ENCODE measurements at places on chromosomes 3 and 15.
A peak's percentile ranks its signal among the peaks of the same experiment; 100 is the strongest.

DNA sequence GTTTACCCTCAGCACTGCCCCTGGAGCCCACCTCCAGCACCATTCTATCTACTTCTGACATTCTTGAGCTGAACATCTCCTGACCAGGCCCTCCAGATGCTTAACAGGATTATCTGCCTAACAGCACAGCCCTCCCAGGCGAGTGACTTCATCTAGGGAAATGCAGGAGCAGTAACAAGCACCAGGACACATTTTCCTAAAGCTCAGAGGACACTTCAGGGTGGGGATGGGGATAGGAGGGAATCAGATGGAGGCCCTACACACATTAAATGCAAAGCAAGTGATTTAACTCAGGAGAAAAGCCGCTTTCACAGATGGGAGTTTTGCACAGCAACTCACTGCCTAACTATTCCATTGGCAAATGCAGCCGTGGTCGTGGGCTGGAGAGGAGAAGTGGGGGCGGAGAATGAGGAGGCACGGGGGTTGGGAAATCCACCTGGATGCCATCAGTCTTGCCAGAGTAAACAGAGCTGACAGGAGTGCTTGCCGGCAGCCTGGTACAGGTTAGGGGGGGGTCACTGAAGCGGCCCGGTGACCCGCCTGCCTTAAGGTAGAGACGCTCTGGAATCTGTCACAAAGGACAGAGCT, 21.3 kb upstream of the BNC1 start:
- DNase-seq, result no peak

- no peak for DNase-seq
These were observed 15.5 kb downstream of the GRM2 start for GRCh38 chr3:51722362-51722761.

DNA sequence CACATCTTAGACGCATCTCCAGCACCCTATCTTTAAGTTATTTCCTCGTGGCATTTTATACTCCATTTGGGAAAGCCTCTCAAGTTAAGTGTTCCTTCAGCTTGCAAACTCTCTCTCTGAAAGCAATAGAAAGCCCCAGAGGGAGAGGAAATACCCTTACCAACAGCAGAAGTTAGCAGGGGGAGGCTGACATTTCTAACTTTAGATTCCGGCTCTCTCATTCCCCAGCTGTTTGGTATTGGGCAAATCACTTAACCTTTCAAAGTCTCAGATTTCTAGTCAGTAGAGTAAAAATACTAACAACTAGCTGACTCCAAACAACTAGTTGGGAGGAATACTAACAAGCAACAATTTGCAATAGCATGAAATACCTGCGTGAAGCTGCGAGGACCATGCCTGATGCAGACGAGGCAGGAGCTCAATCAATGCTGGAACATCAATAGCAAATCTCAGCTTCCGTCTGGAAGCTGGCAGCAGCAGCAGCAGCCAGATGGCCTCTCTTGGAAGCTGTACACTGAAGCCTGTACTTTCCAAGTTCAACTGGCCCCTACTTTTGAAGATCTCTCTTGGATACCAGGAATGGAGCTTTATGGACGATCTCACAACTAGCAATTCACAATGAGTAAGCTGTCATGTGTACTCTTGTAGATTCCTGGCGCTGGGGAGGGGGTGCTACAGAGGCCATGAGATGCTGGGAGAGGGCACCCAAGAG, 47.8 kb downstream of the THBS1 start:
- DNase-seq, result no peak

DNA sequence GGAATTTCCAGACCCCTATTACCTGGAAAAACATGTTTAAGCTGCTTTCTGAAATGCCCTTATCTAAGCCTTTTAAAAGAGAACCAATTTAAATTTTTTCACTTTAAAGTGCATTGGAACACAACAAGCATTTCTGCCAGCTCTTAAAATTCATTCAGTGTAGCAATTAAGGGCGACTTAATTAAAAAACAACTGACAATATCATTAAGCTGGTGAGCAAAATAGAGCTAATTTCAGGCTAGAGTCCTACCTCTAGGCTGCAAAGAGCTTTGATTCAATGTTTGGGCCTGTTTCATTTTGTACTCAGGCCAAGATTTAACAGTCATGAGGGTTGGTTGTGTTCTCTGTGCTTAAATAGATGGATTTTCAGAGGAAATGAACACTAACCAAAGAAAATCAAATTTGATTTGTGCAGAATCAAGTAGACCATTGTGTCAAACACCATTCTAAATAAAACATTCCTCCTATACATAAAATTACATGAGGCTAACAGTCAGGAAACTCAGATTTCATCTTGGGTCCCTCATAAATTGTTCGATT, 114.6 kb downstream of the TMEM108 start:
- DNase-seq, result no peak

GRCh38 chr3:152547153-152547552, 278.4 kb downstream of the MBNL1 start:
- DNase-seq, result no peak

DNA sequence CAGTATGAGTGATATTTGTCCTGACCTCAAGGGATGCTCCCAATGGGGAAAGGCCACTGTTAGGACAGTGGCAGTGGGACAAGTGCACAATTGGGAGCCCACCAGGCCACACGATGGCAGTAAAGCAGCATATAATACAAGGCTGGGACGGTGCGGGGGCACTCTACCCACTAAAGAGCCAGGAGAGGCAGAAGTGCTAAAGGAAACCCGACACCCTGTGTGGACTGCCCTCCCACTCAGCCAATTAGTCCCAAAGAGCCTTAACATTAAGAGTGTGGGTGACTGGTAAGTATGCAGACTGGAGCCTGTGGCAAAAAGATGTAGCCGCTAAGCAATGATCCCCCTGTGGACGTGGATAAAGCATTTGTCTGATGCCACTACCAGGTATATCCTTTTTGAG, 8.2 kb upstream of the ZNF589 start:
- DNase-seq, result peak; percentile 57

DNA sequence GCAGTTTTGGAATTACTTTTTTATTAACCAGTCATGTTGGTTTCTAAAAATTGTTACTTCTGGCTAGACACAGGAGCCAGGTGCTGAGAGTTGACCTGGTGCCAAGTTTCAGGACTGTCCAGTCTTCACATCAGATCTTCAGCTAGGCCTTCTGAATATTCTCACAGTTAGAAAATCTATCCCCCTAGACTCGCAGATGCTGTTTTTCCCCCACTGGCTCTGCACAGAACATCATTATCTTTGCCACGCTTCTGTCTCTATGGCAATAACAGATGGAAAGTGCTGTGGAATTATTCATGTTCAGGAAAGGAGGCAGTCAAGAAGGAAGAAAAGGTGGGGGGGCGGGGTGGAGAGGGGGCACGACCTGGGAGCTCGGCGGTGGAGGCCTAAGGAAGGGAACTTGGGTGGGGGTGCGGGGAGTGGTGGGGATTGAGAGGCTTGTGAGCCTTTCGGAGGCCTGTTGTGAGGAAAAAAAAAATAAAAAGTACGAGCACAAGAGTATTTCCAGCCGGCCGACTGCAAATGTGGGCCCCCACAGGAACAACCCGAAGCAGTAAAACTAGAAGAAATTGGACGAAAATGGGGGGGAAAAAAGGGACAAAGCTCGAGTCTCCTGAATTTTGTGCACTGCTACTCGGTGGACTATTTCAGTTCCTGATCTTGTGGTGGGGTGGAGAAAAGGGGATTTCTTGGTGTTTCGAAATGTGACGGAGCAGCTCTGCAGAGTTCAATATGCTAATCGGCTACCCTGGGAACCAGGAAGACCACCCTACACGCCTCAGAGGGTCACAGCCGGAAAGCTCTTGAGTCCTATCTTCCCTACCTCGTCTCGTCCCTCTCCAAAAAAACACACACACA, 1.5 kb upstream of the SKIL start:
- DNase-seq, result peak; percentile 67

GRCh38 chr3:49500732-49501609, 30.9 kb downstream of the DAG1 start:
- peak; percentile 40 for DNase-seq

- no peak for DNase-seq
These were observed 16.5 kb downstream of the KLHL25 start for GRCh38 chr15:85778107-85778776.

GRCh38 chr3:31710123-31710803, 177.5 kb downstream of the STT3B start:
- no peak for DNase-seq

DNA sequence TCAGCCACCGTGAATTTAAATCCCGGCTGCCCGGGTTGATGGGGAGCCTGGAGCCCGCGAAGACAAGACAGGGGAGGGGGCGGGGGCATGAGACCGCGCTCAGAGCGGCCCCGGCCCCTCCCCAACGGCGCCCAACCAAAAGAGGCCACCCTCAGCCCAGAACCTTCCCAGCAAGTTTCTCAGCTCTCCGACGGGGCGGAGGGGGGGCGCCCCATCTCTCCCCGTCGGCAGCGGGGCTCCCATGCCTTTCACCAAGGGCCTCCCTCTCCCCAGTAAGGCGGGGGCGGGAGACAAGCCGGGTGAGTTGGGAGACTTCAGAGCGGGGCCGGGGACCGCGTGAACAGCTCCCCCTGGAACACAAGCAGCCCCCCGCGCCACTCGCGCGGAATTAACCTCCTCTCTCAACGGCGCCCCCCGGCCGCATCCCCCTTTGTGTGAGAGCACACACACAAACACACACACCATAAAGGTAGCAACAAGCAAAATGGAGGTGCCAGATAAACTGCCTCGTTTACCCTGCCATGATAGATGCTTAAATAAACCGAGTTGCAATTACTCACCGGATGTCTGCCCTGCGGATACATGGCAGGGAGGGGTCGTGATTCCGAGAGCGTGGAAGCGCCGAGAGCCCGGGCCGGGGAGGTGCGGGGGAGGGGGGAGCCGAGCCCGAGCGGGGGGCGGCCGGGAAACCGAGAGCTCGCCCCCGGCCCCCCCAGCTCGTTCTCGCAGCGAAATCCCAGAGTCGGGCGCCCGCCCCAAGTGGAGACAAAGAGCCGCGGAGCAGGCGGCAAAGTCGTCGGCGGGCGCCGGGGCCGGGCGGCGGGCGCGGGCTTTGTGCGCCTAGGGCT, 1.3 kb downstream of the TLE3 start:
- peak; percentile 31 for DNase-seq

DNA sequence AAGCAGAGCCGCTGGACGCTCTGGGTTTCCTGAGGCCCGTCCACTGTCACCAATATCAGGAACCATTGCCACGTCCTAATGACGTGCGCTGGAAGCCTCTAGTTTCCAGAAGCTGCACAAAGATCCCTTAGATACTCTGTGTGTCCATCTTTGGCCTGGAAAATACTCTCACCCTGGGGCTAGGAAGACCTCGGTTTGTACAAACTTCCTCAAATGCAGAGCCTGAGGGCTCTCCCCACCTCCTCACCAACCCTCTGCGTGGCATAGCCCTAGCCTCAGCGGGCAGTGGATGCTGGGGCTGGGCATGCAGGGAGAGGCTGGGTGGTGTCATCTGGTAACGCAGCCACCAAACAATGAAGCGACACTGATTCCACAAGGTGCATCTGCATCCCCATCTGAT, 3.3 kb downstream of the RHO start:
- DNase-seq, result no peak

DNA sequence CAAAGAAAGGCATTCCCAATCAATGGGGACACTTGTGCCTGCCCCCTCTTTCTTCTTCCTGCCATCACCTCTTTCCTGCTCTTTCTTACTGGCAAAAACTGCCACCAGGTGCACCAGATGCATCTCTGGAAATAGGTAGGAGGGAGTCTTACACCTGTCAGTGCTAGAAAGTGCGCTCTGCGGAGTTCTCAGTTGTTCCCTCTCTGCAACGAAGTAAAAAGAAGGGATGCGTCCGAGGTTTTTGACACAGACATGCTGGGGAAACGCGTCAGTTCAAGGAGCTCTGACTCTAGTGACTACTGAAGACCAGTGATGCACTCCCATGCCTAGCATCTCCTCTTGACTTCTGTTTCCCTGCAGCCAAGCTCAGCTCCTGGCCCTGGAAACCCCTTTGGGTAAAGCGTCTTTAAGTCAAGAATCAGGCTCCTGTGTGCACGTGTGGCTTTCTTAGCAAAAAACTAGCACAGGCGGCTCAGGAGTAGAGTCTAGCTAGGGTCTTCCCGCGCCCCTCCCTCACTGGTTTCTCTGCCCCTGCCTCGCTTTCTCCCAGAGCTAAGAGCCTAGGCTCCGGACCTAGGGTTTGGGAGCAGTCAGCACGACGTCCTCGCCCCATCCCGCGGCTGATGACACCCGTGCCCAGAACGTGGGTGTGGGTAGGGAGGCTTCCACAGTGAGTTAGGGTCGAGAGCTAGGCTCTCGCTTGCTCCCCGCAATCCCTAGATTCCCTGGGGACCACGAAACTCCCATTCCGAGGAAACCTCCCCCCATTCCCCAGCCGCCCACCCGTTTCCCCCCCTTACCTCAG, 564 bp upstream of the GRM7 start:
- no peak for DNase-seq

GRCh38 chr3:77348244-77348855, 308.5 kb downstream of the ROBO2 start:
- DNase-seq, result no peak

DNA sequence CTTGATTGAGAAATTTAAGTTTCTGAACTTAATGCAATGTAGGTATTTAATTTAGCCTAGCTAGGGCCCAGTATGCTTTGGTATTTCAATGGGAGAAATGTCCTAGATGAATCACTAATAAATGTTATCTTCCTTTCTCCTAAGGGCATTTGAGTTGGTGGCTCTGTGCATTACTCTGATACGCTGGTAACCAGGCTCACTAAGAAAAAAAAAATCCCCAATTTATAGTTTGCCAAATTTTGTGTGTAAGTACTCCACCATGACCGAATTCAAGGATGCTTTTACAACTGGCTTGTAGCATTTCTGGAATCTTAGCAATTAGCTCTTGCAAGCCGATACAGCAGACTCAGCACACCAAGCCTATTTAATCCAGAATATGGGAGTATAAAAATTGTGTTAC, 94.6 kb upstream of the LPP start:
- DNase-seq, result no peak

GRCh38 chr3:126464494-126464893, 11.2 kb downstream of the ZXDC start:
- DNase-seq, result no peak

GRCh38 chr3:39513791-39514369, 46.4 kb downstream of the MOBP start:
- DNase-seq, result no peak

- DNase-seq, result no peak
These were observed 78.6 kb upstream of the PXYLP1 start for GRCh38 chr3:141152801-141153678.

DNA sequence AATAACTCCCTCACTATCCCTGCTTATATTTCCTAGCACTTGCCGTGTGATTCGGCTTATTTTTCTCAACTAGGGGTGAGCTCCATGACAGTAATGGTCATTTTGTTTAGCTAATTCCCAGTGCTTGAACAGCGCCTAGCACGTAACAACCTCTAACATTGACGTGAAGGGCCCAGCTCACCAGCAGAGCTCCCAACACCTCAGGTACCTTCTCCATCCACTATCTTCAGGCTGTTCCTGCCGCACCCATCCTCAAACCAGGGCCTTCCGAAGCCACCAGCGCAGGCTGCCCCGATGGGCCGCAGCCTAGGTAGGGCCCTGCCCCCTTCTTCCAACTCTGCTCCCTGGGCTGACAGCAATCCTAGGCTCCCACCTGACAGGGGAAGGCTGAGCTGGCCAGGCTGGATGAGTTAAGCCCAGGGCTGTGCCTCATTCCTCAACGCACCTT, 751 bp upstream of the RPS17 start:
- DNase-seq, result no peak

GRCh38 chr3:29429055-29429679, 148.3 kb downstream of the RBMS3 start:
- DNase-seq, result no peak
